ENCODE measurements at places on chromosomes 3 and 15. TPM values are rescaled to one million over a fixed set of nuclear protein-coding genes. Genes with fewer than 3 reads are reported as not detected.

SETMAR gene
- 18.4 TPM for total RNA-seq

DNA sequence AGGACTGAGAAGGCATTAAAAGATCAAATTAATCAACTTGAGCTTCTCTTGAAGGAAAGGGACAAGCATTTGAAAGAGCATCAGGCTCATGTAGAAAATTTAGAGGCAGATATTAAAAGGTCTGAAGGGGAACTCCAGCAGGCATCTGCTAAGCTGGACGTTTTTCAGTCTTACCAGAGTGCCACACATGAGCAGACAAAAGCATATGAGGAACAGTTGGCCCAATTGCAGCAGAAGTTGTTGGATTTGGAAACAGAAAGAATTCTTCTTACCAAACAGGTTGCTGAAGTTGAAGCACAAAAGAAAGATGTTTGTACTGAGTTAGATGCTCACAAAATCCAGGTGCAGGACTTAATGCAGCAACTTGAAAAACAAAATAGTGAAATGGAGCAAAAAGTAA is 149.7 kb upstream of the LRRFIP2 start:
- H3K27me3 ChIP-seq = no peaks in the 10 kb centered on the region
- H3K4me3 ChIP-seq = no peak overlapping the region
- H3K27ac ChIP-seq = no peak overlapping the region
- H3K4me1 ChIP-seq = no peaks in the 10 kb centered on the region

DNA sequence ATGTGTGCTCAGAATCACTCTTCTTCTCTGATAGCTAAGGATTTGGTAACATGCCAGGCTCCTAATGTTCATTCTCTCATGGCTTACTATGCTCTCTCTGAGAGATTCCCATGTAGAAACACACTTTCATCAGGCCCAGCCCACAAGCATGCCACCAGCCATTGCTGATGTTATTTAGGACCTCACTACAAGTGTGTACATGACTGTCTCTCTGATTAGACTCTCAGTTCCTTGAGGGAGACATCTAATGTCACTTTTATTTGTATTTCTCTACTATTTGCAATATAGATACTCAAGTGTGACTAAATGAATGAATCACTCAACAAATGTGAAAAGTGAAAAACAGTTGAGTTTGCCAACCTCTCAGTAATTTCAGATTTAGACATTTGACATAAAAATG is 84.3 kb upstream of the ARL6 start:
- H3K36me3 ChIP-seq = no peaks in the 10 kb centered on the region

DNA sequence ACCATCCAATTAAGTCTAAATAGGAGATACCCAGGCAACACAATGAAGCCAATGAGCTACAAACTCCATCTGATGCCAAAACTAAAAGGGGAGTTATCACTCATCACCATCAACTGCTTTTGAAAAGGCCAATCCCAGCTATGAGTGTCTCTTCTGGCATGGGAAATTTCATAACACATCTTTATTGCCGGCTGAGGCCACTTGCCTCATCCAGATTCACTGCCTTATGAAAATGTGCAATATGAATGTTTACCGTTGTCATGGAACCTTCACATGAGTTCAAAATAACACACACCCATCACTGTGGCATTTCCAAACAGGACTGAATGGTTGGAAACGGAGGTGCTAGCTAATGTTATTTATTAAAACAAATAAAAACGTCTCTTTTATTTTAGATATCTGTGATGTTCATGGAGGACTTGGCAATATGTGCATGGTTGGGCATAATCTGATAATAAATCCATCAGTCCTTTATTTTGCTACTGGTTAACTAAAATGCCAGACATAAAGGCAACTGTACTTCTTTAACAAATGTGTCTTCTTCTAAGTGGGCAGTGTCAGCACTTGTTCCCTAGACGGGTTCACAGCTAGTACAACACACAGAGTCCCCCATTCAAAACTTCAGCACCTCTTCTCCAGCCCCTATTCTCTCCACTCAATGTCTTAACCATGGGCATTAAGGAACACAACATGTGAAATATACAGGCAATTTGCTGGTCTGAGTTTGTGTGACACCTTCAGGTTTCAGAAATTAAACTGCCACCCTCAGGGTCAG is 143.9 kb downstream of the MAGI1 start:
- no peaks in the 10 kb centered on the region for H3K36me3 ChIP-seq
- no peak for DNase-seq
- no peaks in the 10 kb centered on the region for H3K27me3 ChIP-seq
- no peak overlapping the region for H3K4me3 ChIP-seq
- H3K27ac ChIP-seq = no peak overlapping the region

- no peaks in the 10 kb centered on the region for H3K36me3 ChIP-seq
- H3K27me3 ChIP-seq = no peaks in the 10 kb centered on the region
- H3K4me3 ChIP-seq = peak overlapping the region; percentile 56
- H3K4me1 ChIP-seq = peaks cover 16% of the 10 kb centered on the region
These were observed 681 bp downstream of the PIK3CB start for GRCh38 chr3:138833899-138834595.

DNA sequence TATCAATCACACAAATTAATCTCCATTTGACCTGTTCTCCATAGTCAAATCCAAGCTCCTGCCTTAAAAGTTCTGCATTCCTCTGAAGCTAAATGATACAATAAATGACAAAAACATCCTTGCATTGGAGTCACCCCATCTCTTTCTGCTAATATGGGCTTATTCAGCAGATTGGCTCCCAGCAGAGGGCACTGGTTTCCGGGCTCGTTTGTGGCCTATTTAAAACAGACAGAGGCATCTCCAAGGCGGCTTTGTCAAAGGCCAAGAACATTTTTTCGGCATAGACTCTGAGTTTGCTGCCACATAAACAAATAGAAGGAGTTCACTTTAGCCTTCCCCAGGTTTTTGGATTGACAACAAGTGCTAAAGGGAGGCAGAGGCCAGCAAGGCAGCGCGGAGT is 204.4 kb upstream of the RASGRP1 start:
- H3K36me3 ChIP-seq = no peaks in the 10 kb centered on the region
- H3K4me3 ChIP-seq = no peak overlapping the region
- no peak overlapping the region for H3K27ac ChIP-seq
- H3K4me1 ChIP-seq = no peaks in the 10 kb centered on the region
- no peak for DNase-seq
- H3K27me3 ChIP-seq = no peaks in the 10 kb centered on the region

GRCh38 chr15:27679203-27679602 is 419.9 kb downstream of the OCA2 start:
- H3K36me3 ChIP-seq = no peaks in the 10 kb centered on the region
- no peaks in the 10 kb centered on the region for H3K4me1 ChIP-seq
- no peak overlapping the region for H3K4me3 ChIP-seq
- no peak for DNase-seq
- no peaks in the 10 kb centered on the region for H3K27me3 ChIP-seq

GRAMD1C gene
- total RNA-seq = 0.81 TPM
